Upper lobe of right lung (tissue), 1 donor: ENCODE measurements at places on chromosomes 16 and 17. TPM values are rescaled to one million over a fixed set of nuclear protein-coding genes. Genes with fewer than 3 reads are reported as not detected.

DNA sequence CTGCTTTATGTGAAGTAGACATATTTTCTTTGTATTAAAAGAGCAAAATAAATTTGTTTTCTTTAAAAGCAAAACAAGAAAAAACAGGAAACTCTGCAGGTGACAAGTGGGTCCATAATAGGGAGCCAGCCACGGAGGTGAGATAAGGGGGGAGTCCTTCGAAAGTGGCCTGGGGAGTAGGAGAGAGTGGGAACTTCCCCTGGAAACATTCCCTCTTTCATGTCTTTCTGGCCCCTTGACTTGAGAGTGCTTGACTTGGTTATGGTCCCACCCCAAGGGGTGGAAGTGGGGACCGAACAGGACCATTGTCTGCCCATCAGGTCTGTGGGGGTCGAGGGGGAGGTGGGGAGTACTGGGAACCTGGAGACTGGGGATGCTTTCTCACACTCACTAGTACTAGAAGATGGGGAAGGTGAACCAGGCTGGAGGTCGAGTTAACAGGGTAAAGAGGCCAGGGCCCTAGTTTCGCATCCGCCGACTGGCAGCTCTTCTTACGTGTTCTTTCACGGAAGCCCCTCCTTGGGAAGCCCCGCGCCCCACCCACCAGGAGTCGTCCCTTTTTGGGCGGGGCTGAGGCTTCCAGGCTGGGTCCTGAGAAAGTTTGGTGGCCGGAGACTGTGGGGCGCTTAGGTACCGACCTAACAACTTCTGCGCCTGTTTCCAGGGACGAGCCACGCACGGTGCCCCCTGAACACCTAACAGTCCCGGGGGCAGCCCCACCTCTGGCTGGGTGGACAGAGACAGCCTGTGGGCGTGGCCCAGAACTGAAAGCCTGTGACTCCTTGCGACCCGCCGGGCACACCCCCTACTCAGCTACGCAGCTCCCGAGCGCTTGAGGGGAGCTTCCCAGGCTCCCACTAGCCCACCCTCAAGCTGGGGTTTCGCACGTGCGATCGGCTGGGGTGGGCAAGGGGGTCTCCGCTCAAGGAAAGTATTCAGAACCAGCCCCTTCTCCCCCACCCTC, 790 bp downstream of the TRADD start:
- peak; percentile 83 for DNase-seq
- peak overlapping the region; percentile 74 for H3K27ac ChIP-seq
- H3K4me1 ChIP-seq: peaks cover 34% of the 10 kb centered on the region
- H3K4me3 ChIP-seq: peak overlapping the region; percentile 87
- peaks cover 10% of the 10 kb centered on the region for H3K27me3 ChIP-seq

DNA sequence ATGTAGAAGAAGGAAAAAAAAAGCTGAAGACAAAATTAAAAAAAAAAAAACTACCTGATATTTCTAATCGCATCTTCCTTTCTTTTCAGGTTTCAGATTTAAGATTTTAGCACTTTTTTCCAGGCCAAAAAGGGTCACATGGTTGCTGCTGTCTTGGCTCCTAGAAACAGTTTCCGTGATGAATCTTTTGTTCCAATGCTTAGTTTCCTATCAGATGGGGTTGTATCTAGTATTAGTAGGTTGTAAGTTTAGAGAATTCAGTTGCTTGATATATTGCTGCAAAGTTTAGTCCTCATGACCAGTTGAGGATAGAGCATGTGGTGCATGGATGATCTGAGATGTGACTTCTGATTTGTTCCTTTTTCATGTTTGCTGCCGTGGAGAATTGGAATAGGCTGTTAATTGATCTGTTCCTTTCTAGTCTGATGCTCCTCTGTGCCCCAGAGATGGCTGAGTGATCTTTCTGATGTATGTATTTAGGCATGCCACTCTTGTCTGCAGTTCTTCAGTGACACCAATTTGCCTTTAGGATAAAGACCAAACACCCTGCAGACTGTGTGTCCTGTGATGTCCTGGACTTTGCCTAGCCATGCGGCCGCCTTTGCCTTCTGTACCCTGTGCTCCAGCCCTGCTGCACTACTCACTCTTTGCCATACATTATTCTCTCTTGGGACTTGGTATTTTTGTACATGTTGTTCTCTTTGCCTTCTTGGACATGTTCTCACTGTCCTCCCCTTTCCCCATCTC, 94.0 kb downstream of the MRTFB start:
- H3K36me3 ChIP-seq: no peaks in the 10 kb centered on the region
- no peak for DNase-seq
- no peaks in the 10 kb centered on the region for H3K4me1 ChIP-seq
- H3K4me3 ChIP-seq: no peak overlapping the region

DNA sequence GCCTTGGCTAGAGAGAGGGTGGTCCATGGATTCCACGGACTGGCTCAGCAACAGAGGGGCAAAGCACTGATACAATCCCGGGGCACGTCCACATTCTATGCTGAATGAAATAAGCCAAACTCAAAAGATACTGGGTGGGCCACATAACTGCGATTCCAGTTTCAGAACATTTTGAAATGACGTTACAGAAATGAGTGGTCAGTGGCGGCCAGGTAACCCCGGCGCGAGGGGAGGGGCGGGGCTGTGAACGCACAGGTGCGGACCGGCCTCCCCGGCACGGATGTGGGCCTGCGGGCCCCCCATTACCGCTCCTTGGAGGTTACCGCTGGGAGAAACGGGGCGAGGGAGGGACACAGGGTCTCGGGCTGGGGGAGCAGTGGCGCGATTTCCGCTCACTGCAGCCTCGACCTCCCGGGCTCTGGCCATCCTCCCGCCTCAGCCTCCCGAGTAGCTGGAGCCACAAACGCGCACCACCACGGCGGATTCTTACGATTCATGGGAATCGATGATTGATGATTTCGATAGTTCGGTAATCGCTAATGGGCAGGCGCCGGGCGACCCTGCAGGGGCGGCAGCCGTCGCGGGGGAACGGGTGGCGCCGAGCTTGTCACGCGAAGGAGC, 559 bp downstream of the MVD start:
- H3K4me1 ChIP-seq: peaks cover 17% of the 10 kb centered on the region
- H3K27ac ChIP-seq: peak overlapping the region; percentile 85
- DNase-seq: peak; percentile 68
- no peaks in the 10 kb centered on the region for H3K27me3 ChIP-seq
- H3K4me3 ChIP-seq: peak overlapping the region; percentile 78
- H3K36me3 ChIP-seq: peaks cover 7% of the 10 kb centered on the region

DNA sequence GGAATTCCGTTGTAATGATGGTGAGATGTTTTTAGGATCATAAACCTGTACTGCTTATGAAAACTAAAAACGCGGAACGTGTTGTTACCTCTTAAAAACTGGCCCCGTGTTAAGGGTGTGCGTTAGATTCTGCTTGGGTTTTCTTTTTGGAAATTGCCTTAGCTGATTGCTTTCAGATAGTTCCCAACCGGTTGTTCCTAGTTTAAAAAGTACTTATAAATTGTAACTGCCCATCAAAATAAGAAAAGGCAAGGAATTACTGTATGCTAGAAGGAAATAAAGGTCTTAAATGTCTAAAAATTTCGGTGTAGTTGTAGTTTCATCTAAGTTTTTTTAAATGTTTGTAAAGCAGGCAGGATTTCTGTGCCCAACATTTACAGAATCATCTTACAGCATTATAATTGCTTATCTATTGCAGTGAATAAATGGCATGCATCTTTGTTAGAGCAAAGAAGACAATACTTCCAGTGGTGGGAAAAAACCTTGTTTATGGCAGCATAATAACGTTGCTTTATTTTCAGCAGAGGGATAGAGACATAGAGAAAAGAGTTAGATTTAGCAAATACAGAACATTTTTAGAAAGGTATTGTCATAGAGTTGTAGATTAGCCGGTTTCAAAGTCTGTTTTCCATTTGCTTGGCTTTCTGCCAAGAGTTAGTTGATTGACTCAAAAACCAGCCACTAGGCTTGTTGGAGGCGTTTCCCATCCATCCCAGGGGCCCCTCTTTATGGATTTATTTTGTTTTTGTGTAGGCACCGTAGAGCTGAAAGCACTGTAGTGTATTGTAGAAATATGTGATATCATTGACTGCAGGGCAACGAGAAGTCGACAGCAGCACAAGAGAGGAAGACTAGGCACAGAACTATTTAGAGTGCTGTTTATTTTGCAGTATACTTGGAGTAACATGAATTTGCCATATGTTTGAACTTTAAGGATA, 1.7 kb downstream of the PPM1D start:
- H3K4me3 ChIP-seq: peak overlapping the region; percentile 97
- H3K36me3 ChIP-seq: no peaks in the 10 kb centered on the region
- H3K4me1 ChIP-seq: peaks cover 29% of the 10 kb centered on the region
- peak overlapping the region; percentile 98 for H3K27ac ChIP-seq

The MRC2 gene
- 127 TPM for total RNA-seq

DNA sequence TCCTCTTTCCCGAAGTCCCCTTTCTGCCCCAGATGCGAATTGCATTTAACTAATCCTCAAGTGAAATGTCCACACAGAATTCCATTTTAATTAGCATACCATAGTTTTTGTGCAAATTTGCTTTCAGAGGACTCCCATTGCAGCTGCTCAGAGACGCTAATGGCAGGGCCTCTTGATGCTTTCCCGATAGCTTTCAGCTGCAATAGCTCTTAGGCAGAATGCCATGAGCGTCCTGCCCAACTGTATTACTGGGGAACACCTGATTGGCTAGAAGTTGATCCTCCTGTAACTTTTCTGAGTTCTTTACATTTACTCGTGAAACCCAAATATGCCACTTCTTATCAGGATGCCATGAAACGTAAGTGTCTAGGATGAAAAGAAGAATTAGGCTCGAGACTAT, 203.0 kb downstream of the UTP18 start:
- H3K36me3 ChIP-seq: no peaks in the 10 kb centered on the region
- no peak overlapping the region for H3K4me3 ChIP-seq
- no peak for DNase-seq
- no peaks in the 10 kb centered on the region for H3K4me1 ChIP-seq

DNA sequence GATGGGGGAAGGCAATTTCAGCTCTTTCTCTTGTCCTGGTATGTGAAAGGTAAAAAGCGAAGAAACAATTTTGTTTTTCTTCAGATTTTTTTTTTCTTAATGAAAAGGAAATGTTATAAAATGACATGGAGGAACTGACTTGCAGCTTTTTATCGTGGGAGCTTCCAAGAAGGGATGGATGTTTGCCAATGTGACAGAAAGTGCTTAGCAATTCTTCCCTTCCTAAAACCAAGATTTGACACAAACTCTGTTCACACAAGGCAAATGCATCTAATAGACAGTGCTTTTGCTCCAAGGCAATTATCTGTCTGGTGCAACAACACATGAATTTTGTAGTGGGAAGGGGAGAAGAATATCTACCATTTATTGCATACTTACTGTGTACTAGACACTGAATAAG, 988.5 kb downstream of the CDH11 start:
- peak overlapping the region; percentile 9 for H3K4me3 ChIP-seq
- DNase-seq: no peak
- H3K4me1 ChIP-seq: no peaks in the 10 kb centered on the region
- no peaks in the 10 kb centered on the region for H3K36me3 ChIP-seq

The RUNDC3A gene
- total RNA-seq: 0.32 TPM

DNA sequence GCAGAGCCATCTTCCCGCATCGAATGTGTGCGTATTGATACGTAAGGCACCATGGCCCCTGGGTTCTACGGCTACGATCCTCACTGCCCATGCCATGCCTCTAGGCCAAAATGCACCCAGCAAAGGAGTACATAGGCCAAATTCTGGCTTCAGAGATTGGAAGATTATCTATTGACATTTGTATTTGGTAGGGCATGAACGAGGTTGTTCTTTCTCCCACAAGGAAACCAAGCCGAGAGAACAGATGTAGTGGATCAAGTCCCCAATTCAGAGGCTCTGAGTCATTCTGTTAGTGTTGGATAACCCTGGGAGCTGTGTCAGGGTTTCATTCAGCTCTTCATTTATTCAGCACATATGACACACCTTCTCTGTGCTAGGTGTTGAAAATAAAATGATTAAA, 36.5 kb downstream of the HOXB1 start:
- no peaks in the 10 kb centered on the region for H3K36me3 ChIP-seq
- H3K4me1 ChIP-seq: peaks cover 8% of the 10 kb centered on the region
- H3K4me3 ChIP-seq: no peak overlapping the region
- no peak for DNase-seq
- H3K27me3 ChIP-seq: peaks cover 10% of the 10 kb centered on the region
- no peak overlapping the region for H3K27ac ChIP-seq

The MYH11 gene
- total RNA-seq: 106 TPM

The PRSS33 gene
- total RNA-seq: not detected

The XYLT1 gene
- total RNA-seq: 12.1 TPM

DNA sequence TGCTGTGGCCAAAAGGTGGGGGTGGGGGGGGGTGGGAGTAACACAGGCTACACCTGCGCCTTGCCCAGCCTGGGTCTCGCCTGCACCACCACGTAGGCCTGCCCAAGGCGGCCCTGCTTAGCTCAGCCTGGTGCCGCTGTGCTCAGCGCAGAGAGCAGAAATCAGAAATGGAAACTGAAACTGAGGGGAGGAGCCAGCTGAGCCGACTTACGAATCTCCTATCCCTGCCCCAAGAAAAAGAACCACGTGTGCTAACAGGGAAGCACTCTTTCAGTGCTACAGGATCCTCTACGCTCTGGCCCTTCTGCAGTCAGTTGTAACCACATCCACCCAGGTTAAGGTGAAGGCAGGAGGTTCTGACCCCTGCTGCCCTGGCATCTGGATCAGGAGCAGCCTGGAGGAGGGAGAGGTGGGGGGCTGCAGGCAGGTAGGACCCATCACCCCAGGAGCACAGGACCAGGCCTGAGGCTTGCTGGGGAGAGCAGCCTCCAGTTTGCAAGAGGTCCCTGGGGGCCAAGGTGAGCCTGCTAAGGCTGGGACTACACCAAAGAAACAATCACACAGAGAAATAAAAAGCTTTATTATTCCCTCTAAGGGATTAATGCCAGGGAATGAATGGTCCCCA, at the start of gene DHX58:
DHX58 (minus strand) TSS at position 163 of the 625 bp plus-strand sequence. CDS start 822 bp downstream, outside the sequence.
- H3K27ac ChIP-seq: peak within 1 kb of the TSS; percentile 92
- peaks cover 19% of the 10 kb centered on the region for H3K4me1 ChIP-seq
- peak; percentile 80 for DNase-seq
- H3K27me3 ChIP-seq: no peaks in the 10 kb centered on the region
- H3K4me3 ChIP-seq: peak within 1 kb of the TSS; percentile 75

DNA sequence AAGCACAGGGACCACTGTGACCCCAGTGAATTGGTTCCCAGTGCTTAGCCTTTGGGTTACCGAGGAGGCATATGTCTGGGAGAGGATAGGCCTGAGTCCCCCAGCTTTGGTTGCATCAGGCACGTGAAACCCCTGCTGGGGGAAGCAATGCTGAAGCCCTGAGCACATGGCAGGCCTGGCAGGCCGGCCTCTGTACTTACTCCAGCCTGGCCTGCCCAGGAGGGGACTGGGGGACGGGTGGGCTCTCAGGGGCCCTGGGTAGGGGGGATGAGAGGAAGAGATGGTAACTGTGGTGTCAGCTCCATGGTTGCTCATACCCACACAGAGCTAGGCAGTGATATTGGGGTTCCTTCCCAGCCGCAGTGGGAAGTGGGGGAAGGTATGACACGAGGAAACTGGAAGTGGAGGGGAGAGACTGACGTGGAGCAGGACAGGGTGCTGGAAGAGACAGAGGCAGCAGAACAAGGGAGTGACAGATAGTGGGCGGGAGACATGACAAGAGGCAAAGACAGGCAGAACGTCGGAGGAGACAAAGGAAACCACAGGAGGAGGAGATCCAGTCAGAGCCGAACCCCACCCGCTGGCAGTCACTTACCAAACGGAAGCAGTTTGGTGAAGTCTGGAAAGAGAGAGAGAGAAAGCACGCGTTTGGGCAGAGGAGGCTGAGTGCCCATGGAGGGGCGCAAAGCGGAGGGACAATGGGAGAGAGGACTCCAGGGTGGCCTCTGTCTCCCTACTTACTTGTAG, 9.1 kb downstream of the TMEM208 start:
- no peak overlapping the region for H3K27ac ChIP-seq
- DNase-seq: no peak
- no peaks in the 10 kb centered on the region for H3K27me3 ChIP-seq
- H3K4me1 ChIP-seq: peaks cover 17% of the 10 kb centered on the region
- peaks cover 90% of the 10 kb centered on the region for H3K36me3 ChIP-seq

The PHOSPHO1 gene
- 1.7 TPM for total RNA-seq

- peaks cover 6% of the 10 kb centered on the region for H3K4me1 ChIP-seq
- H3K27me3 ChIP-seq: no peaks in the 10 kb centered on the region
- no peak overlapping the region for H3K4me3 ChIP-seq
- no peaks in the 10 kb centered on the region for H3K36me3 ChIP-seq
- DNase-seq: no peak
These were observed 15.7 kb upstream of the WFDC1 start for GRCh38 chr16:84278968-84279367.
